ENCODE measurements at places on chromosomes 12 and 14.
A peak's percentile ranks its signal among the peaks of the same experiment; 100 is the strongest.

GRCh38 chr12:130299574-130299973, 38.1 kb upstream of the PIWIL1 start:
- DNase-seq, result no peak

DNA sequence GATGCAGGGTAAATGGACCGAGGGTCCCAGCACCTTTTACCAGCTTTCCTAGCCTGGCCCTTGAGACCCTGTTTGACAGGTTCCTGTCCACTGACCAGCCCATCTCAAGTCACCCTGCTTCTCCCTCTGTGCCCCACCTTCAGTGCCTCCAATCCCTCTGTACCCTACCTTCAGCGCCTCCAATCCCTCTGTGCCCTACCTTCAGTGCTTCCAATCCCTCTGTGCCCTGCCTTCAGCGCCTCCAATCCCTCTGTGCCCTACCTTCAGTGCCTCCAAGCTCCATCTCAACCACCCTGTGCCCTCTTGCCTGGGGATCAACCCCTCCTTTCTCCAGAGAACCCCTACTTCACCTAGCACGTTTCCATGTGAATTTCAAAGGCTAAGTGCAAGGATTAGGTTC, 54.3 kb downstream of the ZFP36L1 start:
- DNase-seq, result no peak

DNA sequence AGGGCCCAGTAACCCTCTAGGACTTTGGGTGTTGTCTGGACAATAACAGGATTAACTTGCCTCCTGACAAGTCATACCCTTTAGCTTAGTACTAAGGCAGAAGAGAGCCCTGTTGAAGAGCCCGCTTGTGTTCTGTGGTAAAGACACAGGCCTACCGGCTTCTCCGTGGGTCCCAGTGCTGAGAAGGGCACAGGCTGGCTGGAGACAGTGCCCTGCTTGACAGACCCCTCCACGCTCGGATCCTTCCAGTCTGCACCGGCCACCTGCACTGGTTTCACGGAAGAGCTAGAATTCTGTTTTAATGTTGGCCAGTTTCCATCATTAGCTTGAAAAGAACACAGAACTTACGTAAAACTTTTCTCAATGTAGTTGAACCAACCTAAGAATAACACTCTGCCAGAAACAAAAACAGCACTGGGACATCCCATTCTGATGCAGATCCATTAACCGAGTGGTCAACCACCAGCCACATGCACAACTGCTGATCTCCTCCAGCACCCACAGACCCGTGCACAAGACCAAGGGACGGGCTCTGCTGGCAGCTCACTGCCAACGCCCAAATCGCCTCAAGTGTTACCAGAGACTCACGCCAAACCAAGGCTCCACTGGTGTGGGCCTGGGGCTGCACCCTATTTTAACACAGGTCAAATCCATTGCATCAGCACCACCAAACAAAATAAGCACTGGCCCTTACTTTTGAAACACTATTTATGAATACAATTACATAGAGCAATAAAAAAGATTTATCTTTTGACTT, 27.1 kb downstream of the ZFYVE21 start:
- no peak for DNase-seq

- DNase-seq, result no peak
Observed at GRCh38 chr14:23951590-23952201, 1.9 kb upstream of the DHRS4 start.

DNA sequence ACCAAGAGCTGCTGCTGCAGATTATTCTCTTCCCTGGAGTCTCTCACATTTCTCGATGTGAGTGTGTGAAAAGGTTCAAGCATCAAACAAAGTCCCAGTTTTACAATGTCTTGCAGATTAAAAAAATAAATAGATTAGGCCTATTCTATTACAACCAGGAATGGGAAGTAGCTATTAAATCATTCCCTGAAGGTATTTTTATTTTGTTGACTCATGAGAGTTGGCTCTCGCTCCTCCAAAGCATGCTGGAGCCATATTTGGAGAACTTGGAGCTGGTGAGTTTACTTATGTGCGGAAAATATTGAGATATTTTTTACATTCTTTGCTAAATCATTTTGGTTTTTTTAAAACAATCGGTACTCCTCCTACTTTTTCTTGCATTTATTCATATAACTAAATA, 572.3 kb downstream of the ETNK1 start:
- DNase-seq, result no peak

DNA sequence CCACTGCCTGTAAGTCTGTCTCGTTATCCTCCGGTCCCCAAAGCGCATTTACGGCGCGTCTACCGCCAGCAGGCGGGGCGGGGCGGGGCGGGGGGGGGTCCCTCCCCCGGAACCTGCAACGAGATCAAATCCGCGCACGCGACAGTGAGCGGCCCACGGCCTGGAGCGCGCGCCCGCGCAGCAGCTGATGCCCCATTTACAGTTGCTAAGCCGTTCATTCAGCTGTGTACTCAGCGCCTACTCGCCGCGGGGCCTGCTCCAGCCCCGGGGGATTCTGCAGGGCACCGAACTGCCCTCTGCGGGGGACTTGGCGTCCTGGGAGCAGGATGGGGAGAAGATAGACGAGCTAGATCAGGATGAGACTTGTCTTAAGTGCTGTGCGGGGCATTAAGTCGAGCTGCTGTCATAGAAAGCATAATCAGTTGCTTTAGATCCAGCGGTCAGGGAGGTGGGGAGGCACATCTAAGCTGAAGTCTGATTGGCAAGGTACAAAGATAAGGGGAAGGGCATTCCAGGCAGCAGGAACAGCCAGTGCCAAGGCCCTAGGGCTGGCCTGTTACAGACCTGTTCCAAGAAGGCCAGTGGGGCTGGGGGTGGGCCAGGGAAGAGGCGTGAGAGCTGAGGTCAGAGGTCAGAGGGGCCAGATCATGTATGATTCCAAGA, 1.4 kb upstream of the CCDC85C start:
- DNase-seq, result peak; percentile 80

DNA sequence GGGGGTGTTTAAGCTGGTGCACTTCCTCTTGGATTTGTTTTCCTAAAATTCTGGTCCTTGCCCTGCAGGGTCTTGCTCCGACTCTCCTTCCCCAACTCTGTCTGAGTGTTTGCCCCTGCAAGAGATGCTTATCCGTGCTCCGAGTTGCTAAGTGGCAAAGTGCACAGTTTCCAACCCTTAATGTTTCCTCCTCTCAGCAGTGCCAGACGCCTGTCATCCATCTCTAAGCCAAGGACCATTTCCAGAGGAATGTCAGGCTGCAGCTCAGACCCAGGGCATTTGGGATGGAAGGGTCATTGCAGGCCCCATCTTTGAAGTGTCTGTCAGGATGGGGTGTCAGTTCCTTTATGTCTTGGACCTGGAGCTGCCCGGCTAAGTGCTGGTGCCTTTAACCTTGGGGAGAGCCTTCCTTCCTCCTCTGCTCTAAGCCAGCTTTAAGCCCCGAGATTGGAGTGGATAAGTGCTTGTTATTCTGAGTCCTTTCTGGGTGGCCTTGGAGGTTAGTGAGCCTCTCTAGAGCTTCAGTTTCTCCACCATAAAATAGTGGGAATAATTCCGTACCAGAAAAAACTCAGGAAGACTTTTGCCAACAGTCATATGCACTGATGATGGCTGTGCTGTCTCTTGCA, 15.0 kb downstream of the WNT5B start:
- DNase-seq, result no peak

- DNase-seq, result peak; percentile 31
Observed at GRCh38 chr14:105249182-105250007, 1.1 kb downstream of the BTBD6 start.

- no peak for DNase-seq
Observed at GRCh38 chr12:101941306-101942249, 64.2 kb downstream of the DRAM1 start.

DNA sequence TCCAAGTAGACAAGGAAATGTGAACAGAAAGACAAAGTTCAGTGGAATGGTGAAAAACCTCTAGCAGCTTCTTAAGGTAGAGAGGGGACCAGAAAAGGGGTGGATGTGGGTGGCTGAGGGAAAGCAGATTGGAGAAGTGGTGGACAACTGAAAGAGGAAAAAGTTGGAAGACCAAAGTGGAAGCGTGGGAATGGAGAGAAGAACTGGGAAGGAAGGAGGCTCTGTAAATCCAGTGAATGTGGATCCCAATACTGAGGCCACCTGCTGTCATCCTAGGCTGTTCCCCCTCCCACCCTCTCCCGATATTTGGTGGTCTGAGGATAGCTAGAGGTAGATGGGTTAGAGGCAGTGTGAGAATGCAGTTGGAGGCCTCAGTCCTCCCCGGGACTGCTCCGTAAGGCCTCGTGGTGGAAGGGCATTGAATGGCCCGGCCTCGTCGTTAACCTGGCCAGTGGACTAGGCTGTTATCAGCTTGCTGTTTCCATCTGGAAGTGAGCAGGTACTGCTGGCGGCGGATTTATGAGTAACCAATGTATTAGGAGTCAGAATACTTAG, 822 bp upstream of the POU6F1 start:
- no peak for DNase-seq

DNA sequence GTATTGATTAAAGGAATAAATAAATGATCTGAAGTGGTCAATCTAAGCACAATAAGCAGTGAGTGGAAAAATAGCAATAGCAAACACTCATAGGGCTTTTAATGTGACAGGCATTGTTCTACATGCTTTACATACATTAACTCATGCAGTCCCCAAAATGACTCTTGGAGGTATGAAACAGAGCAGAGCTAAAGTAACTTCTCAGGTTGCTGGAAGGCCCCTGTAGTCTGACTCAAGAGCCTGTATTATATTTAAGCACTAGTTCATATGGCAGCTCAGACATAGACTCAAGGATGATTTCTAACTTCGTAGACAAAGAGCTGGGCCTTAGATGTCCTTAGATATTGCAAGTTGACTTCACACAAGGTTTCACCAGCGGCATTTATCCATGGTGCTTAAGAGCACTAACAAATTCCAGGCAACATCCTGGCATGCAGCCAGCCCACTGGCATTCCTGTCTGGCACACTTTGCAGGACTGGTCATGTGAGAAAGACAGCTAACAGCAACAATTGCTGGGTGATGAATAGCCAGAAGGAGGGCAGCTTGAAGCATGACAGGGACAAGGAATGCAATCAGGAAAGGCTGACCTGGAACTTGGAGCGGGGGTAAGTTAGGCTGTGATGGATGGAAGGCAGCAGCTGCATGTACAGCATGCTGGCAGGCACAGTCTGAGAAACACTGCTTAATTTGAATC, 22.9 kb upstream of the KTN1 start:
- DNase-seq, result peak; percentile 90

DNA sequence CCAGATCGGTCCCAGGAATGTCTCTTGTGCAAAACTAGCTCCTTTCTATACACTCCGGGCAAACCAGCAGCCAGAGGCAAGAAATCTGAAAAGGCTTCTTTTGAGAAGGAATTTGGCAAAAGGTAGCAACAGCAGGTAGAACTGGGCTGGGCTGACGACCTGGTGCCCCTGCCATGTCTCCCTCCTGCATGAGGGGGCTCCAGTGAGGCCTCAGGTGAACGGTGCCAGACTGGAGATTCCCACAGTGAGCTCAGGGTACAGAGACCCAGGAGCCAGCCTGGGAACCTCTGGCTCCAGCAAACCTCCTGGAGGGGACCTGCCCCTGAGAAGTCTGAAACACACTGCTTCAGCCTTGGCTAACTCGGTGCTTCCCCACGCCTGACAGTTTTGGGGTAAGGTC, 10.8 kb downstream of the ITPK1 start:
- no peak for DNase-seq

DNA sequence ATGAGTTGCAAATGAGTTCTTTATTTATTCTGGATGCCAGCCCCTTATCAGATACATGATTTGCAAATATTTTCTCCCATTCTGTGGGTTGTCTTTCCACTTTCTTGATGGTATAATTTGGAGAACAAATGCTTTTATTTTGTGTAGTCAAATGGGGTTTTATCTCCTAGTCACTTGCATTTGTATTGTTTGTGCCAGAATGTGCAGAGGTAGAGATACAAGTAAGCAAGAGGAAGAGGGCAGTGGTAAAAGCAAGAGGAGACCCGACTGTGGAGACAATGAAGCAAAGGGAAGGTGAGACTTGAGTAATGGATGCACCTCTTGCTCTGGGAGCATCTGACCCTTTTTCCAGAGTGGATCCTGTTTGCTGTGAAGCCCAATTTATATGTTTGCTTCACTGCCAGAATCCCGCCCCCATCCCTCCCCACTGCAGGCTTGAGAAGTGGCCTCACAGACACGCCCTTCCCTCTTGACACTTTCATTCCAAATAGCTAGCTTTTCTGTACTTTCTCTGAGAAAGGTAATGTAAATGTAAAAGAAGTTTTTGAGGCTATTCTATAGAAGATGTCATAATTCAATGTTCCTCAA, 786 bp upstream of the PFKM start:
- no peak for DNase-seq

DNA sequence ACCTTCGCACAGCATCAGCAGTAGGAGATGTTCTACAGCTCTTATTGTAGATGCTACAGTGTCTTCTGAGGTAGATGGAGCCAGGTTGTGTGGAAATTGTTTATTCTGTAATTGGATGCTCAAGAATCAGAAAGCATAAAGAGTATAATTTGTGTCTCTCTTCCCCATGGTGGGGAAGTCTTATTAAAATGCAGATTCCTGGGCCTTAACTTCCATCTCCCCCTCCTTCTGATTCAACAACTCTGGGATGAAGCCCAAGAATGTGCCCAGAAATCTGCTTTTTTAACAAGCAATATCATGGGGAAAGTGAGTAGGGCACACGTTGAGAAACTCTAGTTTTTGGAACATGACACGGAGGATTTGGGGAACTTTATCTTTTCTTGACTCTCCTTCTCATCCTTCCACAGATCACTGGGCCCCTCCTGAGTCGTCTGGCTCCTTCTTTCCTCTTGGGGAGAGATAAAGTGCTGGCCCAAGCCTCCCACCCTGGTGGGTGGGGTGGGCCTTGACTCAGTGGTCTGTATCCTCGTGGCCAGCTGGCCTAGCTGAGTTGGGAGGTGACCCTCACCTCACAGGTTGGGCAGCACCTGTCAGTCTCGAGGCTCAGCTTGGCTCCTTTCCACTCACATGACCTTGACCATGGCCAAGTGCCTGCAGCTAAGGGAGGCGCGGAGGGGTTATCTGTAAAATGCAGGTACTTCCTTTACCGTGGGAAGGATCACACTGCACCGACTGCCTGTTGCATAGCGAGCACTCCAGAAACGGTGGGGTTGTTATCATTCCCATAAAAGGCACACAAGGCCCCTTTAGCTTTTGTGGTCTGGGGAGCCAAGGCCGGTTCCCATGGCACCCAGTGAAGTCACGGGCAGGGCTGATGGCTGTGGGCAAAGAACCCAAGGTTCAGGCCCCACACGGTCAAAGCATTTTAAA, 141.9 kb downstream of the CHST11 start:
- no peak for DNase-seq

GRCh38 chr12:120264904-120265472, 542 bp downstream of the PXN start:
- no peak for DNase-seq

- no peak for DNase-seq
Observed at GRCh38 chr12:69459477-69459876, 10.7 kb upstream of the FRS2 start.

DNA sequence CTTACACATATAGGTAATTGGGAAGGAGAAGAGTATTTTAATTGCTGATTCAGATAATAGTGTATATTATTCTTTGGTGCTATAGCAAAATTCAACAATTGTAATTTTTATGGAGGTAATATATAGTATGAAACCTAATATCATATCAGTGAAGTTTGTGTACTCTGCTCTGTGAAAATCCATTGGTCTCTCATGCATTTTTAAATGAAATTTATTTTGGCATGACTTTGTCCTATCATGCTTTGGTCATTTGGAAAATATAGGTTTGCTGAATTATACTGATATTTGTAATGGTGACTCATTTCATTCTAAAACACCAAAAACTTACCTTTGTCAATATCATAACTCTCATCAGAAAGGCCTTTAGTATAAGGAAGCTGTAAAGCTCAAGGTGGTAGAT, 962.0 kb upstream of the NOVA1 start:
- DNase-seq, result no peak

- DNase-seq, result peak; percentile 51
Observed at GRCh38 chr14:99604766-99605298, 825 bp upstream of the CCDC85C start.

GRCh38 chr12:120381752-120382419, 12.9 kb upstream of the MSI1 start:
- peak; percentile 54 for DNase-seq
